ENCODE measurements at places on chromosomes 5 and 9. TPM values are rescaled to one million over a fixed set of nuclear protein-coding genes. Genes with fewer than 3 reads are reported as not detected.

DNA sequence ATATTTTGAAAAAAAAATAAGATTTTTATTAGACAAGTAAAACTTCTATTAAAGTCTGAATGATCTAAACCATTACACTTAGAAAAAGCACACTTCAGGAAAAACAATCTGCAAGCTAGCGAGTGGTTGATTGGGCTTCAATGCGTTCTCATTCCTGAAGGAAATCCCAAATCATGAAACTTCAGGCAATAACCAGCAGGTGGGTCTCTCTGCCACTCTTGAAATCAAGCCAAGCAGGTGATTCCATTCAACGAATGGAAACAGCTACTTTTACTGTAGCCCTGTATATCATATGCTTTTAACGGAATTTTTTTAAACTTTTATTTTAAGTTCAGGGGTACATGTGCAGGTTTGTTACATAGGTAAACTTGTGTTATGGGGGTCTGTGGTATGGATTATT lies 234.5 kb upstream of the TRPM3 start:
- DNase-seq = no peak

GRCh38 chr5:15260356-15261268 lies 239.4 kb upstream of the FBXL7 start:
- no peak for DNase-seq

DNA sequence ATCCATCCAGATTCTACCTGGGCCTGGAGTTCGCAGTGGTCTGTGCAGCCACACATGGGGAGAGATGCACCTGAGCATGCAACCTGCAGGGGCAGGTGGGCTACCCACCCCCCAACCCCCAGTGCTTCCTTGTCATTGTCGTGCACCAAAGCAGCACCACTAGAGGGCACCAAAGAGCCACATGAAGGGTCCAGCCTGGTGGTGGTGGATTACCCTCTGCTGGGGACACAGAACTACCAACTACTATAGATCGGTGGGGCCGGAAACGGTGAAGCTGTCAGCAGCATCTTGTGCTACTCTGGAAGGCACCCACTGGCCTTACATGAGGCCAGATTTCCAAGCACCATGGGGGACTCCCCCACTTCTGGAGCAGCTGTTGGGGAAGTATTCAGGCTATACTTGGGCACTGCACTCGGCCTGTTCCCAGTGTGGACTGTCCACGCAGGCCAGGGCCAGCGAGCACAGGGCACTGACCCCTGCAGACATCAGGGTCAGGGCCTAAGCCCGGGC lies 60.2 kb upstream of the TBC1D2 start:
- DNase-seq = peak; percentile 90

DNA sequence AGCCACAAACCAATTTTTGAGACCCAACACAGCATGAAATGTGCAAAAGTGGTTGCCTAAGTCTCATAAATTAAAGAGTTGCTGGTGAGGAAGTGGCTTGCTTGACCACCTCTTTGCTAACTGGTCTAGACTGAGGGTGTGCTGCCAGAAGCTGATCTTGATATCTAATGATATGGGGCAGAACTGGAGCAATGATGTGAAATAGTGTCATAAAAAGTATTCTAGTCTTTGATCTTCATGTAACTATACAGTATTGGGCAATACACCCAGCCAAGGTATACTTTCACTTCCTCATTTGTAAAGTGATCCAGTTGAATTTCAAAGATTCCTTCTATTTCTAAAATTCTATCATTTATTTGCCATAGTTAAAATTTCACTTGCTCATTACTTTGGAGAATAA lies 5.9 kb upstream of the YTHDC2 start:
- no peak for DNase-seq

GRCh38 chr9:135741276-135742219 lies 39.6 kb downstream of the KCNT1 start:
- no peak for DNase-seq

GRCh38 chr9:121268851-121269641 lies 1.1 kb downstream of the GSN start:
- DNase-seq = peak; percentile 52

GRCh38 chr5:79191457-79191856 lies 44.5 kb upstream of the JMY start:
- no peak for DNase-seq

- DNase-seq = no peak
Measured at GRCh38 chr5:174789596-174789995, 65.2 kb downstream of the MSX2 start.

- no peak for DNase-seq
Measured at GRCh38 chr9:85743275-85744128, 1.7 kb upstream of the AGTPBP1 start.

DNA sequence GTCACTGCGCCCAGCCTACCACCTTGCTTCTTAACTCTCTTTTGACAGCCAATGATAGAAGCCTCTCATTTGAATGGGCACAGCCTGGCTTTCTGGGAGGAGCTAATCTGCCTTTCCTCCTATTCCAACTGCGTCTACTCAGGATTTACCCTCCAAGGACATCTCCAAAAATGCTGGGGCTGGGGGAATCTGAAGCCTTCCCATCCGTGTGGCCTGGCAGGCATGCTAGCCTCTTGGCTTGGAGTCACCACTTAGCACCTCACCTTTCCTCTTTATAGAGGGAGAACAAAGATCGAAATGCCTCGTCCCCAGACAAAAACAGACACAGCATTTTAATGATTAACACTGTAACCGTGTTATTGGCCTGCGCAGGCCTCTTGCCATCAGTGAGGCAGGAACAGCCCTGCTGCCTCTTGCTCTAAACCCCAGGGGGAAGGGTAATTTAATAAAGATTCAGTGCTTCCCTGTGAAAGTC lies 108.2 kb upstream of the KLF4 start:
- peak; percentile 47 for DNase-seq

- DNase-seq = no peak
Measured at GRCh38 chr9:126439402-126439765, 112.8 kb downstream of the MVB12B start.

- no peak for DNase-seq
Measured at GRCh38 chr5:40594811-40595210, 84.9 kb upstream of the PTGER4 start.

- DNase-seq = no peak
Measured at GRCh38 chr5:157160001-157160400, 6.1 kb downstream of the GARIN3 start.

DNA sequence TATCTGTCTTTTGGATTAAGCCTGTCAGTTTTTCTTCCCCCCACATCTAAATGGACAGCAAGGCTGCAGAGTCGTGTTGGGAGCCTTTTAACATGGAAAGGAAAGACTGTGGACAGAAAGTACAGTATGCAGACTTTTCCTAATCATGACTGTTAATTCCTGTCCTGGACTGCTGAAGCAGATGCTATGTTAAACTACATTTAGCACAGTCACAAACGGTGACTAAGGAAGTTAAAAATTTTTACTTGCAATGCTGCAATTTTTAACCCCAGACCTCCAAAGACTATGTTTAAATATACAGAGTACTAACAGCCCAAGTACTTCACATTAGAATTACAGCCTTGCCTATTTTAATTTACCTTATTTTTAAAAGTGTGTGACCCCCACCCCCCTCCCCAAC lies 51.8 kb downstream of the ELAVL2 start:
- DNase-seq = no peak

DNA sequence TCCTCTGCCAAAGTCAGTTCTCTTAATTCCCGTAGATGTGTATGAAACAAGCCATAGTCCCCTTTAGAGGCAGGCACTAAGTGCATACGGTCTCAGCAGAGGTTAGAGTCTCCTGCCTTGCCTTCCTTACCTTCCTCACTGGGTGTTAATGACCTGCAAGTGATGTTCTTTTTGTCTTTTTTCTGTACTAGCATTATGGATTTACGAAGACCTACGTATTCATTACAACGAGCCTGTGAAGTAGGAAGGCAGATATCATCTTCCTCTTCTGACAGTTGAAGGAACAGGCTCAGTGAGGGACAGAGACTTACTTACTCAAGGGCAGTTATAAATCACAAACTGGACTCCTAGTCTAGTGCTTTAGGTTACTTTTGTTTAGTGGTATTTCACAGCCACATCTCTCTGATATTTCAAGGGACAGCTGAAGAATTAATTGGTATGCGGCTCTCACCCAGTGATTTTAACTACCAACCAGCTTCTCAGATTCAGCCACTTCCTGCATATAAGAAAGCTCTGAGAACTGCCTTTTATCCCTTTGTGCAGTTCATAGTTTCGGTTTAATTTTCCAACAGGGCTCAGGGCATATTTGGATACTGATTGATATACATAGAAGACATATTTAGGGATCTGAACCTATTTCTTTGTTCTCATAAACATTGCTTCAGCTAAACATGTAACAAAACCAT lies 85.1 kb upstream of the CKMT2 start:
- DNase-seq = no peak

DDX41 gene
- 137 TPM for total RNA-seq

RNF183 gene
- total RNA-seq = 1.5 TPM

NPR3 gene
- total RNA-seq = 0.23 TPM

EPB41L4B gene
- total RNA-seq = 16.3 TPM

ACOT12 gene
- 1.4 TPM for total RNA-seq

SLC36A2 gene
- not detected for total RNA-seq
